CD14-positive monocyte (primary cell): ENCODE measurements at places on chromosomes 11 and 22.

GRCh38 chr11:76599041-76600013, 71.2 kb downstream of the LRRC32 start:
- DNase-seq: no peak

DNA sequence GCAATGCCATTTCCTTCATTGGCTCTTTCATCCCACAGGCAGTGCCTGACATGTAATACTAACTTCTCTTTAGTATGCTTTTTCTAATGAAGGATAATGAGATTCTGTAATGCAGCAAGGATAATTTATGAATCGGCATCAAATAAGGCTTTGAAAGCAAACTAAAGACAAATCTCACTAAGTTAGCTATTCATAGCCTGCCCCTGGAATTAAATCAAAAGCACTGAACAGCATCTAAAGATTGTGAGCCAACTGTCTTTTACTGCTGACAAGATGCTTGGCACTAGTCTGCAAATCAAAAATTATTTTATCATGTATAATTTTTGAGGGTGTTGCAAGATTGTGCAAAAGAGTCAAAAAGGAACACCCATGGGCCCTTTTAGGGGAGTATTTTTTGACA, 265.0 kb downstream of the CASP12 start:
- DNase-seq: no peak

GRCh38 chr22:48870436-48870835, 957.2 kb downstream of the BRD1 start:
- no peak for DNase-seq

GRCh38 chr11:64654439-64654838, 63.4 kb downstream of the SLC22A12 start:
- DNase-seq: no peak

- DNase-seq: peak; percentile 60
Measured at GRCh38 chr11:124669193-124669592, 4.3 kb downstream of the SIAE start.

GRCh38 chr11:122807731-122808477, 30.4 kb upstream of the CRTAM start:
- no peak for DNase-seq

GRCh38 chr22:26916236-26916635, 258.8 kb downstream of the MIAT start:
- DNase-seq: no peak

- DNase-seq: no peak
Measured at GRCh38 chr11:25766332-25767015, 565.5 kb upstream of the ANO3 start.
